ENCODE measurements at places on chromosomes 5 and 9.

DNA sequence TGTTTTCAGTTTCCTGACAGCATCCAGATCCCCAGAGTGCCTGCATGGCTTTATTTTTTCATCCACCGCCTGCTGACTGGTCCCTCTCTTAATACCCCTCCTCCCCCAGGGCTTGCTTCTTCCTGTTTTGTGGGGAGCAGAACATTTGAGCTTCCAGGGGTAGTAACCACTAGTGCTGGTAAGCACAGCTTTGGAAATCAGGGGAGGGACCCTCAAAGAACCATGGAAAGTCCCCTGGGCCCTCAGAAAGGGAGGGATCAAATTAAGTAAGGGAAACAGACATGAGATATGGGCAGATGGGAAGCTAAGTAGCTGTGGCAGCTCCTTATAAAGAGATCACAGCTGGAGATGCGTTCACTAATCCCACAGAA is 26.8 kb downstream of the GRIA1 start:
- DNase-seq = no peak

- no peak for DNase-seq
Measured at GRCh38 chr5:89722538-89722937, 687.0 kb downstream of the CETN3 start.

DNA sequence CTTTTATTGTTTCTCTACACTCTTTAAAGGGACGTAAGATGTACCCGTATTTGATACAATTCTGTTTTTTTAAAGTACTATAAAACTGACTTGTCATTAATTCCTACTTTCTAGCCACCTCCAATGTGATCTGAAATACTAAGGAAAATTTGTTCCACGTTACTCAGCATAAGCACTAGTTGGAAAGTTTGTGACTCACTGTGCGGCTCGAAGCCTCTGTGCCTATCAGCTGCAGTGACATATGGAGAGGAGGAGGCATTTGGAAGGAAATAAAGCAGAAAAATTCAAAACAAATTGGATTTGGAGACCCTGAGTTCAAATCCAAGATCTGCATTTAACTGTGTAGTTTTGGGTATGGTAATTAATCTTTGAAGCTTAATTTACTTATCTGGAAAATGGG is 339.3 kb downstream of the BRINP1 start:
- DNase-seq = no peak

GRCh38 chr9:123974471-123974870 is 37.1 kb upstream of the LHX2 start:
- no peak for DNase-seq

- no peak for DNase-seq
Measured at GRCh38 chr5:90562341-90562740, 3.7 kb downstream of the ADGRV1 start.

DNA sequence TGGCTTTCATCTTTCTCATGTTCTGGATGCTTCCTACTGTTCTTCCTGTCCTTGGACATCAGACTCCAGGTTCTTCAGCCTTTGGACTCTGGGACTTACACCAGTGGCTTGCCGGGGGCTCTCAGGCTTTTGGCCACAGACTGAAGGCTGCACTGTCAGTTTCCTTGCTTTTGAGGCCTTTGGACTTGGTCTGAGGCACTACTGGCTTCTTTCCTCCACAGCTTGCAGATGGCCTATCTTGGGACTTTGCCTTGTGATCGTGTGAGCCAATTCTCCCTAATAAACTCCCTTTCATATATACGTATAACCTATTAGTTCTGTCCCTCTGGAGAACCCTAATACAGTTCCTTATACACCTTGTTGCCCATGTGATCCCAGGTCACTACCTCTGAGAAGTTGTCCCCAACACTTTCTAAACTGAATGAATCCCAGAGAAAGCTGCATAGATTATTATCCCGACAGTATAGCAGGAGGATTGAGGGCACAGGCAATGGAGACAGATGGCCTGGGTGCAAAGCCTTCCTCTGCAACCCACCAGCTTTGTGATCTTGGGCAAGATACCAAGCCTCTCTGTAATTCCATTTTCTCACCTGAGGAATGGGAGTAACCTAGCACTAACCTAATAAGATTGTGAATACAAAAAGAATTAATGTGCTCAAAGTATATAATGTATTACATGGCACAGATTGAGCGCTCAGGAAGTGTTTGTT is 449.6 kb upstream of the BRINP1 start:
- no peak for DNase-seq

DNA sequence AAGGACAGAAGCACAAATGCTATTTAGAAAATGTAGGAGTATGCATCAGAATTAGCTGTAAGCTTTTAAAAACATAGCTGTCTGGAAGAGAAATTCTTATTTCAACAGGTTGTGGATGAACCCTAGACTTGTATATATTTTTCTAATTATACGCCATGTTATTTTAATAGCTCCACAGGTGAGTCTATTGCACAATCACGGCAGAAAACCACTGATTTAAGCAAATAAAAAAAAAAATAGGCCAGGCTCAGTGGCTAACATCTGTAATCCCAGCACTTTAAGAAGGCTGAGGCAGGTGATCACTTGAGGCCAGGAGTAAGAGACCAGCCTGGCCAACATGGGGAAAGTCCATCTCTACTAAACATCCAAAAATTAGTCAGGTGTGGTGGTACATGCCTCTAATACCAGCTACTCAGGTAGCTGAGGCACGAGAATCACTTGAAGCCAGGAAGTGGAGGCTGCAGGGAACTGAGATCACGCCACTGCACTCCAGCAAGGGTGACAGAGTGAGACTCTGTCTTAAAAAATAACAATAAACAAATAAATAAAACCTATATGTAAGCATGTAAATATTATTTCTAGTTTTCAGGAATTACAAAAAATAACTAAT is 11.7 kb downstream of the TRIM23 start:
- no peak for DNase-seq

DNA sequence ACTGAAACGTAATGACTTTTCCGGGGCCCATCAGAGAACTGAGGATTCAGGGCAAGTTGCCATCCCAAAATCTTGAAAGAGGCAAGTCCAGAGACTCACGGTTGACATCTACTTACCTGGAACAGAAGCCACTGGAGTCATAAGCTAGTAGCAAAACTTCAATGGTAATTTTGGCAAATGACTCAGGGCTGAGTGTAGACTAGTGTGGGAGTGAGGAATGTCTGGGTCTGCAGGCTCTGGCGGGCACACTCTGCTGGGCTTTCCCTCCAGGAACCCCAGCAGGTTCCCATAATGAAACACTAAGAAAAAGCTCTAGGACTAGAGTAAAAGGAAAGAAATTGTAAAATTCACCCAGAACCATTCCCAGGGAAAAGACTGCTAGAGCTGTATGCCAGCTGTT is 122.9 kb upstream of the NFIL3 start:
- DNase-seq = no peak

- DNase-seq = peak; percentile 59
Measured at GRCh38 chr9:124285903-124286291, 28.1 kb downstream of the NEK6 start.

- no peak for DNase-seq
Measured at GRCh38 chr5:160473681-160474080, 52.0 kb downstream of the PTTG1 start.

DNA sequence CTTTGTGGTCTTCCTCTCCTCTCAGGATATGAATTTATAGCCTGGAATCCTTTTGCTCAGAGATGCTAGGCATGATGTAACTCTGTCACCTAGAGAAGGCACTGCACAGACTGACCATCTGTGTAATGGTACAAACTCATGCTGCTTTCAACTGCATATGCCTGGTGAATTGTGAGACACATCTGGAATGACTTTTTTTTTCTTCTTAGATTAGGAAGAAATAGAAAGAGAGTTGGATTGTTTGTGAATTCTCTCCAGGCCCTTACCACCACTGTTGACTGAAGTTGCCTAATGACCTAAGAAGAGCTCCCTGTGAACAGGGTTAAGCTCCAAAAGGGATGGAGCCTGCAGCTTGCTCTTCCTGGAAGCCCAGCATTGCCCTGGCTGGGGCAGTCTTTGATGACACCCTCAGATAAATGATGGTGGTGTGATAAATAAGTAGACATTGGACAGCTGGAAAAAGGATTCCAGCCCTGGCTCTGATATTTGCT is 47.8 kb upstream of the TRIM32 start:
- no peak for DNase-seq

- DNase-seq = no peak
Measured at GRCh38 chr9:35067056-35067455, 5.4 kb downstream of the VCP start.

- no peak for DNase-seq
Measured at GRCh38 chr5:126851501-126852011, 74.6 kb downstream of the LMNB1 start.

- DNase-seq = no peak
Measured at GRCh38 chr5:103366918-103367549, 108.5 kb downstream of the MACIR start.

GRCh38 chr9:79817438-79818004 is 245.8 kb downstream of the TLE4 start:
- DNase-seq = no peak
